Activated gamma-delta T cell (primary cell): ENCODE measurements at places on chromosomes 6 and 20.

- DNase-seq: no peak
Measured at GRCh38 chr6:20124545-20124944, 87.7 kb downstream of the MBOAT1 start.

DNA sequence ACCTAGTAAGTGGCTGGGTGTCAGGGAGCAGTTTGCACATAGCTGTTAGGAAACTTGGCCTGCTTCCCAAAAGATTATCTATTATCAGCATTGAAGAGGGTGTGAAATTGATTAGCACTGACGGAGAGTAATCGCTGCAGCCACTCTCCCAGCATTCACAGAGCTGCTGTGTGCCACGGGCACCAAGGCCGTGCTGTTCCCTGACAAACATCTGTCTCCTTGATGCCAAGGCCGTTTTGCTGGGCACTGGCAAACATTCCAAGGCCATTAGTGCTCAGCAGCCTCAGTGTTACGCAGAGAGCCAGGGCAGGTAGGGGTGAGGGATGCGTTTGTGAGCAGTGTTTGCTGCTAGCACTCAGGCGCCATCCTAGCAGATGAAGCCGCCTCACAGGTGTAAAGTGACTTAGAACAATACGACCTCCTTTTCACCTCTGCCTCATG is 57.7 kb upstream of the VSTM2L start:
- no peak for DNase-seq

DNA sequence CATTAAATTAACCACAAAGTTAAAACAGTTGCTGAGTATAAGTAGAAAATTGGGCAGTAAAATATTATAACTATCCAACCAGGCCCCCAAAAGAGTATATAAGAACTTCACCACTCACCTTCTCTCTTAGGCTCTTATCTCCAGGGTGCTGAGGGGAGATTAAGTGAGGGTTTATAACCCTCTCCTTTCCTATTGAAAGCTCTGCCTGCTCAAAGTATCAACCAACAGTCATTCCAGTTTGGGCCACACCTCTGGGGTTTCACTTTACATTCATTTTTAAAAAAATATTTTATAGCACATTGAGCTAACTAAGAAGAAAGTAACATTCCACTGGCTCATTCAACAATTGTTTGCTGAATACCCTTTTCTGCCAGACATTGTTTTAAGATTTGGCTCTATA is 22.1 kb downstream of the GSTA4 start:
- DNase-seq: no peak

DNA sequence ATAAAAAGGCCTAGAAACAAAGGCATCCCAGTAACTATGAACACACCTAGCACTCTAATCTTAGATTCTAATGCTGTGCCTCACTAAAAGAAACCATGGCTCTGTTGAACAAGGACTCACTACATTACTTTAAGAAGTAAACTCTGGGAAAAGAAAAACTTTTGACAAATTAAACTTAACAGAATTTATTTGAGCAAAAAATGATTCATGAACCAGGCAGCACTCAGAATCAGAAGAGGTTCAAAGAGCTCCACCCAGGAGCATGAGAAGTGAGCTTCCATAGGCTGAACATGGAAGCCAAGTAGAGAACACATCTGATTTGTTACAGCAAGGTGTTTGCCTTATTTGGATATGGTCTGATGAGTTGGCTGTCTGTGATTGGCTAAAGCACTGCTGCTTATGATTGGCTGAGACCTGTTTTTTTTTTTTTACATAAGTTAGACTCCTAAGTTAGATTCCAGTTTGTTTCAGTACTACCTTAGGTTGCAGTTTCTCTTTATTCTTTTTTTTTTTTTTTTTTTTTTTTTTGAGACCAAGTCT is 343.6 kb upstream of the SASH1 start:
- no peak for DNase-seq

DNA sequence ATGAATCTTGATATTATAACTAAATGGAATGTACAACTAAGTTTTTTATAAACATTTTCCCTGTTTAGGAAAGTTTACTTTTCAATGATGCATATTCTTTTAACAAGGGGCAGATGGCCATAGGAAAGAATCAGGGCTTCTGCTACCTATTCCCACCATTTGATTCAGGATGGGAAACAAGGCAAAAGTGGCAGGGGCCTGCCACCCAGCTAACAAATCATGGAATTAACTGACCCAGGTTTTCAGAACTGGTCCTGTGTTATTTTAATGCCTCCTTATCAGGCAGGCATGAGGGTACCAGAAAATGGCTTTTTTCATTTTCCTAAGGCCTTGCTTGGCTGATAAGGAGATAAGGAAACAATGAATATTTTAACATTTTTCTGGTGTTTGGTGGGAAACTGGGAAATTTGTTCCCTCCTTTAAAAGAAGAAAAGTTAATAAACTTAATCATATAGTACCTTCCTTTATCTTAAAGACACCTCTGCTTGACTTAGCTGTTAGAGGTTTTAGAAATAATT is 6.7 kb downstream of the POU3F2 start:
- no peak for DNase-seq

DNA sequence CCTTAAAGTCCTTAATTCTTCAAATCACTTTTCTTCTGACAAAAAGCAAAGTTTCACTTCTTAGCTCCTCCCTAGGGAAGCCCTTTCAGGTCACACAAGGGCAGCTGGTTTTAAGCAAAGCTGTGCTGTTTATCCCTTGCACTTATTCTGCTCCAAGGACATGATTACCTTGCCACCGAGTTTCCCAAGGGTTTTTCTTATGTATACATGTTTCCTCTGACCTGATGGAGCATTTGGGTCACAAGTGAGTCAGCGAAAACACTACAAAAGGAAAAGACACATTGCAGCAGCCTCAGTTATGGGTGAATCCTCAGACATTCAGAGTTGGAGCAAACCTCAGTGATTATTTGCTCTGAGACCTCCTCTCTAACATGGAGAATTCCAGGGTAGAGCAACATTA is 26.6 kb upstream of the ILRUN start:
- DNase-seq: no peak

DNA sequence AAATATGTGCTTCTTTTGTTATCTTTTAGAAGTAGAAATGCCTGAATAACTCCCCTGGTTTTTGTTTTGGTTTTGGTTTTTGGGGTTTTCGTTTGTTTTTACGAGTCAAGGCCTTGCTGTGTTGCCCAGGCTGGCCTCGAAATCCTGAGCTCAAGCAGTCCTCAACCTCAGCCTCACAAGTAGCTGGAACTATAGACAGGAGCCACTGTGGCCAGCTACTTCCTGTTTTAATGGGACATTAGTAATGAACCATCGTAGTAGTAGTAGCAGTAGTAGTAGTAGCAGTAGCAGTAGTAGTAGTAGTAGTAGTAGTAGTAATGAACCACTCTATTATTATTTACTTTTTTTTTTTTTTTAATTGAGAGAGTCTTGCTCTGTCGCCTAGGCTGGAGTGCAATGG is 66.0 kb downstream of the UBR2 start:
- DNase-seq: no peak

GRCh38 chr20:46190478-46191167 is 72.5 kb downstream of the CD40 start:
- DNase-seq: no peak
